ENCODE measurements at places on chromosomes 4 and X.
A peak's percentile ranks its signal among the peaks of the same experiment; 100 is the strongest.

DNA sequence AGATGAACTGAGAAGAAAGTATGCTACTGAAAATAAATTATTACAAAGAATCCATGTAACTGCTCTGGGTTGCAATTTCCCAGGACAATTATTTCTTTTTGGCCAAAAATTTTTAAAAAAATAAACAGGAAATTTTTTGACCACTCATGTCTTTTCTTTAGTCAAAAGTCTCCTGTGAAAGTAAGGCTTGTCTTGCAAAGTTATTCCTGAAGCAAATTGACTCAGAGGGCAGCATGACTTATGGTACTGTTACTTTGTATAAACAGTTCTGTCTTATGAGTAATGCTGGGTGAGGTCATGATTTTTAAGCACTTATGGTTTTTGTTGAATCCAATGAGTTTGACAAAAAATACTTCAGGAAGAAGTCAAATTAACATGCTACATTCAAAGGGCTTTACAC is 292.8 kb upstream of the ARSJ start:
- peak; percentile 96 for DNase-seq

GRCh38 chr4:110119880-110120279 is 78.5 kb downstream of the ELOVL6 start:
- peak; percentile 94 for DNase-seq

DNA sequence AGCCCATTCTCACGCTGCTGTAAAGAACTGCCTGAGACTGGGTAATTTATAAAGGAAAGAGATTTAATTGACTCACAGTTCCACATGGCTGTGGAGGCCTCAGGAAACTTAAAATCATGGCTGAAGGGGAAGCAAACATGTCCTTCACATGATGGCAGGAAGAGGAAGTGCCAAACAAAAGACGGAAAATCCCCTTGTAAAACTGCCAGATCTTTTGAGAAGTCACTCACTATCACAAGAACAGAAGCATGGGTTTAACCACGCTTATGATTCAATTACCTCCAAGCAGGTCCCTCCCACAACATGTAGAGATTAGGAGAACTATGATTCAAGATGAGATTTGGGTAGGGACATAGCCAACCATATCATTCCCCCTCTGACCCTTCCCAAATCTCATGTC is 335.5 kb downstream of the IL15 start:
- peak; percentile 2 for DNase-seq

- no peak for DNase-seq
Measured at GRCh38 chr4:143189528-143189927, 4.8 kb downstream of the USP38 start.

- DNase-seq = peak; percentile 81
Measured at GRCh38 chrX:130118441-130119311, 8.4 kb upstream of the ELF4 start.

DNA sequence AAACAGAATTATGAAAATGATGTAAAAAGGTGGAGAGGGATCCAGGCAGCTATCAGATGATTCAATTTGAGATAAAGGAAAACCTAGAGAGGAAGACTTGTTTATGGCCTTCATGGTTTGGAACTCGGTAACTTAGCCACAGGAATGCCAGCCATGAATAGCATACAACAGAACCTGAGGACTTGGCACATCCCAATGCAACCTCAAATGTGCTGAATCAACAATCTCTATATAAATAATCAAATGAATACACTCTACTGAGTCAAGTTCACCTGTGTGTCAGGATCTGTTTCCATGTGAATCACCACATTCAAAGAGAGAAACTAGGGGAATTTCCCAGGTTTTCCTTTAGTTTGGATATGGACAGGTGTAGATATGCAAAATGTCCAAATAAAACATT is 86.9 kb downstream of the MBNL3 start:
- DNase-seq = peak; percentile 65

DNA sequence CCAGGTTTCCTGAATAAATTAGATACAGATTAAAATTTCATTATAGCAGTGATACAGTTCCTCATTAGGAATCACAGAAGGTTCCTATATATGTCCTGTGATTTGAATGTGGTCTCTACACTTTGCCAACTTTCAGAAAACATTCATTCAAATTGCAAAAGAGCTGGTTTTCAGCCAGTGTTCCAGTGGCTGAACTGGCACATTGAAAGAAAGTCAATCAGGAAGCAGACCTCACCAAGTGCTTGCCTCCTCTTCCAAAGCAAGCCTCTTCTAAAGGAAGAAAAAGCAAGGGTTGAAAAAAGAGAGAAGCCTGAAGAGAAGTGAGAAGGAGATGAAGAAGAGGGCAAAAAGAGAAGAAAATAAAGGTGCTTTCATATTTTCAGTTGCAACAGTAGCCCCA is 12.7 kb downstream of the KLHL34 start:
- DNase-seq = no peak

DNA sequence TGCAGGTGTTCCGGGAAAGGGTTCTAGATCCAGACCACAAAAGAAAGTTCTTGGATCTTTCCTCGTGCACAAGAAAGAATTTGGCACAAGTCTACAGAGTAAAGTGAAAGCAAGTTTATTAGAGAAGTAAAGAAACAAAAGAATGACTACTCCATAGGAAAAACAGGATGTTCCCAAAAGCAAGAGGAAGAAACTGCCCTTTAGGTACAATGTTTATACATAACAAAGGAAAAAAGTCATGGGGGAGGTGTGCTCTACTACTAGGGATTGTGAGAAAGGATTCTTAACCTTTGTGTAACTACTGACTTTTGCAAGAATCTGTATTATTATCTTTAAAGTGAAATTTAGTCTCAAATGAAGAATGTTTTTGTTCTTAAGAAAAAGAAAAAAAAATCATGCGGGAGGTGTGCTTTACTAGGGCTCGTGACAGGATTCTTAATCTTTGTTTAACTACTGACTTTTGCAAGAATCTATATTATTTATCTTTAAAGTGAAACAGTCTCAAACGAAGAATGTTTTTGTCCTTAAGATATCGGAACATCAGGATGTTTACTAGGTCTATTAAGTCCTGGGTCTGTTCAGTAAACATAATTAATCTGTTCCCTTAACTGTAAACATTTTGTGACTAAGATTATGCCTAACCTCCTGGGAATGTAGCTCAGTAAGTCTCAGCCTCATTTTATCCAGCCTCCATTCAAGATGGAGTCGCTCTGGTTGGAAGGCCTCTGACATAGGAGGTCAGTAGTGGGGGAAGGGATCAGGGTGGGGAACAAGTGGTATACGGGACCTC is 110.4 kb upstream of the BEND4 start:
- DNase-seq = no peak

GRCh38 chrX:46380148-46380752 is 165.0 kb downstream of the ZNF674 start:
- no peak for DNase-seq

GRCh38 chrX:121456315-121456714 is 408.9 kb downstream of the GLUD2 start:
- no peak for DNase-seq

DNA sequence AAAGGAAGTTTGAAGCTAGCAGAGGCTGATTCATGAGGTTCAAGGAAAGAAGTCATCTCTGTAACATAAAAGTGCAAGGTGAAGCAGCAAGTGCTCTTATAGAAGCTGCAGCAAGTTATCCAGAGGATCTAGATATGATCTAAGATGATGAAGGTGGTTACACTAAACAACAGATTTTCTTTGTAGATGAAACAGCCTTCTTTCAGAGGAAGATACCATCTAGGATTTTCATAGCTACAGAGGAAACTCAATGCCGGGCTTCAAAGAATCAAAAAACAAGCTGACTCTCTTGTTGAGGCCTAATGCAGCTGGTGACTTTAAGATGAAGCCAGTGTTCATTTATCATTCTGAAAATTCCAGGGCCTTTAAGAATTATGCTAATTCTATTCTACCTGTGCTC is 28.8 kb downstream of the NR0B1 start:
- no peak for DNase-seq

DNA sequence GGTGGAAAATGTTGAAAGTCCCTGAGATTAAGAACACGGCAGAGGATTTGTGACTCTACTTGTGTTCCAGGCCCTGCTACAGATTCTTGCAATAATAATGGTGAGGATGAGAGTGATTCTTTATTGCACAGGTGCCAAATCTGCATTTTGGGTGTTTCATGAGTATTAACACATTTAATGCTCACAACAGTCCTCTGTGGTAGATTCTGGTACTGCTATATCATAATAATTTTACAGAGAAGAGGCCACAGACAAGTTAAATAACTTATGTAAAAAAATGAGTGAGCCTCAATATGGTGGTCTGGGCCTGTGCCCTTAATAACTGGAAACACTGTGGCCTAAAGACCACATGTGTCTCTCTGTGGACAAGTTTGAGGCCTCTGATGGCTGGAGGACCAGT is 124.3 kb downstream of the C4orf33 start:
- DNase-seq = no peak

DNA sequence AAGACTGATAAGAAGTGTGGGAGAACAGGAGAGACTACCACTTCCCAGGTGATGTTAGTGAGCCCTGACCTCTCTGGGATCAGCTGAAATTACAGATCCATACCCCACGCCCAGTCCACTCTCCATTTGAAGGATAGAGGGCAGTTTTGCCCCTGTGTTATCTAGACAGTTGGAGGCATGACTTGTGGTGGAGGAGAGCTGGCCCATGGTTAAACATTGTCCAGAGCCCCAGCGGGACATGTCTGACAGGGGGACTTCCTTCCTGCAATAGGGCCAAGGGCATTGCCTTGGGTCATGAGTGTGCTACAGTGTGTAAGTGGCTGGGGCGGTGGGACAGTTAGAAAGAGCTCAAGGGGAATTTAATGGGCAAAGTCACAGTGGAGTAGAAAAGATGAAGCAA is 181.1 kb downstream of the MID1IP1 start:
- DNase-seq = no peak

GRCh38 chr4:37588150-37588549 is 98.0 kb downstream of the RELL1 start:
- no peak for DNase-seq

All from amniotic epithelial cell (primary cell).